ENCODE measurements at places on chromosomes 3 and 15. TPM values are rescaled to one million over a fixed set of nuclear protein-coding genes. Genes with fewer than 3 reads are reported as not detected.

SEC22C gene
- total RNA-seq: 89.5 TPM

SSUH2 gene
- 0.51 TPM for total RNA-seq

CD200R1 gene
- total RNA-seq: not detected

C3orf38 gene
- 14.8 TPM for total RNA-seq

CHRNA7 gene
- 0.38 TPM for total RNA-seq

GABRA5 gene
- total RNA-seq: not detected

IGF2BP2 gene
- total RNA-seq: 26.8 TPM

FOXL2 gene
- total RNA-seq: not detected

HTR3C gene
- not detected for total RNA-seq

DNA sequence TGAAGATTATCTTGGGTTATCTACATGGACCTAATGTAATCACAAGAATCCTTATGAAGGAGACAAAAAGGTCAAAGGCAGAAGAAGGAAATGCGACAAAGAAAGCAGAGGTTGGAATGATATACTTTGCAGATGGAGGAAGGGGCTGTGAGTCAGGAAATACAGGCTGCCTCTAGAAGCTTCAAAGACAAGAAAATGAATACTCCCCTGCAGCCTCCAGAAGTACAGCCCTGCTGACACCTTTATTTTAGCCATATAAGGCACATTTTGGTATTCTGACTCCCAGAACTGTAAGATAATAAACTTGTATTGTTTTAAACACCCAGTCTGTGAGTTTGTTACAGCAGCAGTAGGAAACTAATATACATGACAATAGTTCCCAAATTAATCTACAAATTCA, 58.6 kb downstream of the SIDT1 start:
- DNase-seq: no peak

GRCh38 chr3:79661896-79662295, 105.9 kb downstream of the ROBO1 start:
- DNase-seq: no peak

GRCh38 chr15:59283717-59284391, 77.2 kb downstream of the LDHAL6B start:
- DNase-seq: no peak

DNA sequence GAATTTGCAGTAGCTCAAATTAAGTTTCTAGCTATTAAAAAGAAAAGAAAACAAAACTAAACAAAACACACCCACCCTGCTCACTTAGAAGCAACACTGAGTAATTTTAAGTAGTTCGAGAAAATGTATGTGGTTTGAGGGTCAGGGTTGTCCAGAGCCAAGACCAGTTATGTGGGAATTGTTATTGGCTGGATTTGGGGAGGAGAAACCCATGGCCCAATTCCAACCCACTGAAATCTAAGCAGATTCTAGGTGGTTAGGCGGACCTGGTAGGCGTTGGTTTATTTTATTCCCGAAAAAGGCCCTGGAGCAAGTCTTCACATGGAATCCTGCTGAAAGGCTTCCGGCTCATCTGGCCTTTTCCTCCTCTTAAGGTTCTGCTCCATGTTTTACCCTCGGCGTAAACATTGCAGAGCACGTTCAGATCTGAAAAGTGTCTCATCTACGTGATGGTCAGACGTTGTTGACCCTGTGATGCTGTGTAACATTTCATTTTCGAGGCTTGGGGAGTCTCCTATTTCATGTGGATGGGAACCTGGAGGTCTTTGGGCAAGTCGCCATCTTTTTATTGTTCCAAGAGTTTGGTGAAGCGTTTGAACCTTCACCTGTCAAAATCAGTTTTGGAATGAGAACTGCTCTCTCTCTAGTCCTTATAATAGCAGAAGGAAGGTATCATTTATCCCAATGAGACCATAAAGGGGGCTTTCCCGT, 64.0 kb downstream of the FLNB start:
- no peak for DNase-seq

GRCh38 chr15:60120100-60120499, 116.0 kb downstream of the FOXB1 start:
- no peak for DNase-seq

GRCh38 chr3:34248352-34248751, 449.9 kb downstream of the PDCD6IP start:
- DNase-seq: no peak

DNA sequence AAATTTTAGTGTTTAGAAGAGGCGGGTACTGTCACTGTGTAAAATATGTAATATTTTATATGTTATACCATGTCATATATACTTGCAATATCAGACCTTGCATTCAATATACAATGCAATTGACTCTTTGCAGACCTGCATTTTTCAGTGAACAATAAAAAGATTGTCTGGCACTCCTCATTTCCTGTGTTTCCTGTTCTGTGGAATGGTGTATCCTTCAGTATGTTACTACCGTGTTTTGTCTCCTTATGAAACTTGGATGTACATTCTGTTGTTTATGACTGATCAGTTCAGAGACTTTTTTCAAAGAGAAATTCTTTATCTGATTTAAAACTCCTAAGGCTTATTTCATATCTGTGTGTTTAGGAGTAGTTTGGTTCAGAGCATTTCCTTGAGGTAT, 31.5 kb downstream of the APH1B start:
- DNase-seq: peak; percentile 74

DNA sequence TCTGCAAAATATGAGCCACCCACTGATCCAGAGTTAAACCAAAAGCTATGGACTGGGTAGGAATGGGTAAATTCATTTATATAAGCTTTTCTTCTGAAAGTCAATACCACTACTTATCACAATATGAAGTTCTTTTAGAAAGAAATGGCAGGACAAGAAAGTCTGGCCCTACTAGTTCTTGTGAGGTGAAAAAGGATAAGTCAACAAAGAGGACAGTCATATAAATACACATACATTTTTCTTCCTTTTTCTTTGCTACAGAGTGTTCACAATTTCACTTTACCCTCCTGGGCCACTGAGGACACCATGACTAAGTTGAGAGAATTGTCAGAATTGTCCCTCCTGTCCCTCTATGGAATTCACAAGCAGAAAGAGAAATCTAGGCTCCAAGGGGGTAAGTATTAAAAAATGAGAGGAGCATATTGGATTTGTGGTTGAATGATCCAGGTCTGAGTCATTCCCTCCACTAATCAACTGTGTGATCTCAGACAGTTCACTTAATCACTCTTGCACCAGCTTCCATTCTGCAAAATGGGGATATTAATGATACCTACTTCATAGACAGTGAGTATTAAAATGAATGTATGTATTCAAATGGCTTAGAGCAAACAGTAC, 27.6 kb downstream of the ACP3 start:
- no peak for DNase-seq

DNA sequence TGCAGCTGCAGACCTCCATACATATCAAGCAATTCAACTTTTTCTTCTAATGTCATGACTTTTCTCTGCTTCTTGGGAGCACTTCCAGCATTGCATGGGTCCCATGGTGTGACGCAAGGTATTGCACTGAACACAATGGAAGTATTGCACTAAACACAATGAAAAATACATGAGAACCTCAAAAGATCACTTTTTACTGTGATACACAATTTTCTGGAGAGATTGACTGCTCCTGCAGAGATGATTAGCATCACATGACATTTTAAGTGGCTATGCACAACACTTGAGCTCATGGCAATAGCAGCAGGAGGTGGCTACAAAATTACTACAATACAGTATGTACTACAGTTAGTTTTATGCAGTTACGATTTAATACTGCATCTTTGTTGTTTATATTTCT, 113.5 kb upstream of the BHLHE40 start:
- no peak for DNase-seq

GRCh38 chr15:39132070-39132469, 448.8 kb upstream of the THBS1 start:
- no peak for DNase-seq

DNA sequence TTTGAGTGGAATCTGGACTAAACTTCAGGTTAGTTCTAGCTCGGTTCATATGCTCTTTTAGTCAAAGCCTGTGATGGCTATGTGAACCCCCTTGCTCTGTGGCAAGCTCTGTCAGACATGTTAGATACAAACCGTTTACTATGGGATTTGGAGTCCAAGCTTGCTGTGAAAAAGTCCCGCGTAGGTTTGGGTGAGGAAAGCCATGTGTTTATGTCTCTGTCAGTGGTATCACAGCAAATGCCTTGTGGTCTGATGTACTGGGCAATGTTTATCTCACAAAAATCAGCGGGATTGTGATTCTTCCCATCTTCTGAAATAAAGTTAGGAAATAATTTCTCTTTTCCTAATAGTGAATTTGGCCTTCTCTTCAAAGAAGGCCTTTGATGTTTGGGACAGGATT, 5.0 kb downstream of the BOC start:
- no peak for DNase-seq

DNA sequence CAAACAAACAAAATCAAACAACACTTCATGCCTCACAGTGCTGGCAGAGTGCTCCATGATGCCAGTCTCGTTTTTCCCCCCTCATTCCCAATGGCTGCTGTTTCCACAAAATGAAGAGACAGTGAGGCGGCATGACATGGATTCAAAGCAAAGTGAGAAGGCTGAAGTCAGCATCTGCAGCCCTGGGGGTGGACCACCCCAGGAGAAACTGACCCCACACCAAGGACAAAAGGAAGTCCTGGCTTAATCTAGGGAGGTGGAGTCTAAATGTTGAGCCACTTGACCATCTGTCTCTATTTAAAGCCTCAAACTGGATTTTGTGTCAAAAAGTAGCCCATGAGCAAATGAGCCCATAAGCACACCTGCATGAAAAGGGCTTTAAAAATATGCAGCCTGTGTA, 151.2 kb upstream of the RORA start:
- DNase-seq: no peak

GRCh38 chr3:10344147-10344943, 23.4 kb upstream of the SEC13 start:
- DNase-seq: peak; percentile 16

DNA sequence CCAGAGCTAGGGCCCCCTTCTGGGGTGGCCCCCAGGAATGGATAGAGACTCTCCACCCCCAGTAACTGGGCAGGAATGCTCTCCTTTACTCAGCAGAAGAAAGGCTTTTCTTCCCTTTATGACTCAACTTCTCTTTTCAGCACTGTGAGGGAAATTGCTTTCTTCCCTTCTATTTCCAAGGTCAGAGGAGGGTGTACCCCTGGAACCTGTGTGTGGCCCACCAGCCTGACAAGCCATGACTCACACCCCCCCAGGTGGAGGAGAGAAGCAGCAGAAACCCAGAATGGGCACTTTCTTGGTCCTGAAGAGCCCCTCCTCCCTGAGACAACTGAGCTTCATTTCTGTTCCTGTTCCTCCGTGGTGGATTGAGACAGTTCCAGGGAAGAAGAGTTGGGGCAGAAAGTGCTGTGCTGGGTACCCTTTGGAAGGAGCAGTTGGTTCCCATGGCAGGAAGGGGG, 2.7 kb upstream of the ANKRD63 start:
- DNase-seq: no peak

DNA sequence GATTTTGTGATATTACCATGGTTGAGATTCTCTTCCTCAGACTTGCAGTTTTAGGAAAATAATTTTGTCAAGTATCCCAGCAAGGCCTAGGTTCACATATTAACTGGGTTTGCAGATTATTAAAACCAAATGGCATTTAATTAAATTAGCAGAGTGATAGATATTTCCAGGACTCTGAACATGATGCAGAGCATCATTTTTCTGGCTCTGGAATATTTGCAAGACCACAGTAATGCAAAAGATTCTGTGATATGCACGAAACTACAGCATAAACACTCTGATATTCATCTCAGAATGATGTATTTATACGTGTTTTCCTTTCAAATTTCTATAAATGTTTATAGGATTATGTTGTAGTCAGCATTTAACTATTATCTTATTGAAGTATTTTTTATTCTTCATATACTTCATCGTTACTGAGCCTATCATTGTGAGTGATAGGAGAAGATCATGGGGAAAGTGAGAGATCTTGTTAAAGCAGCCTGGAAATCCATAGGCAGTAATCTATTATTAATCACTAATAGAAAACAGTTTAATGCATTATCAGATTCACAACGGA, 1245.6 kb downstream of the OTOL1 start:
- no peak for DNase-seq

- DNase-seq: no peak
These were observed 133.4 kb upstream of the BHLHE40 start for GRCh38 chr3:4845882-4846281.

GRCh38 chr3:52313774-52314188, 2.3 kb upstream of the DNAH1 start:
- DNase-seq: no peak

DNA sequence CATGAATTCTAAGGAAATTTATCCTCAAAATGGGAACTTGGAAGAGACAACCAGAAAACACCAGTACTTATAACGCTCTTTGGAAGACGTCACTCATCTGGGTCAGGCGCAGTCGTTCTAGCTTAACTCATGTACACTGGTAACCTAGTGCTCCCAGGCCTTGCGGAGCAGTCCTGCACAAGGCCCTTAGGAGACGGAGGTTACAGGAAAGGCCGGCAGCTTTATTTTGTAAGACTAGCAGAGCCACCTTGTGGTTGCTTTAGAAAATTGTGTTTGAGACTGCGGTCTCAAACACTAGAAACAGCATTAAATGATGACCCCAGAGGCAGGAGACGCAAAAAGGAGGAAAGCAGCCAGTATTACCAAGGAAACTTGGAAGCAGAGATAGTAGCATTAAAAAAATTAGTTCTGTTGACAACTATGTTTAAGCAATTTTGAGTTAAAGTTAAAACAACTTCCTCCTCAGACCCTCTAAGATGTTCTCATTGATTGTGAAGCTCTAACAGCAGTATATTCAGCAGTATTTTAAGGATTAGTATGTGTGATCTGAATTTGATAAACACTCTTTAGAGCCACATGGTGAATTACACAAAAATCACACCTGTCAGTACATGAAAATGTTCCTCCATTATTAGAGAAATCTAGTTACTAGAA, 141.9 kb upstream of the C2CD4B start:
- DNase-seq: peak; percentile 31

GRCh38 chr3:13223574-13224237, 150.5 kb upstream of the IQSEC1 start:
- peak; percentile 46 for DNase-seq

DNA sequence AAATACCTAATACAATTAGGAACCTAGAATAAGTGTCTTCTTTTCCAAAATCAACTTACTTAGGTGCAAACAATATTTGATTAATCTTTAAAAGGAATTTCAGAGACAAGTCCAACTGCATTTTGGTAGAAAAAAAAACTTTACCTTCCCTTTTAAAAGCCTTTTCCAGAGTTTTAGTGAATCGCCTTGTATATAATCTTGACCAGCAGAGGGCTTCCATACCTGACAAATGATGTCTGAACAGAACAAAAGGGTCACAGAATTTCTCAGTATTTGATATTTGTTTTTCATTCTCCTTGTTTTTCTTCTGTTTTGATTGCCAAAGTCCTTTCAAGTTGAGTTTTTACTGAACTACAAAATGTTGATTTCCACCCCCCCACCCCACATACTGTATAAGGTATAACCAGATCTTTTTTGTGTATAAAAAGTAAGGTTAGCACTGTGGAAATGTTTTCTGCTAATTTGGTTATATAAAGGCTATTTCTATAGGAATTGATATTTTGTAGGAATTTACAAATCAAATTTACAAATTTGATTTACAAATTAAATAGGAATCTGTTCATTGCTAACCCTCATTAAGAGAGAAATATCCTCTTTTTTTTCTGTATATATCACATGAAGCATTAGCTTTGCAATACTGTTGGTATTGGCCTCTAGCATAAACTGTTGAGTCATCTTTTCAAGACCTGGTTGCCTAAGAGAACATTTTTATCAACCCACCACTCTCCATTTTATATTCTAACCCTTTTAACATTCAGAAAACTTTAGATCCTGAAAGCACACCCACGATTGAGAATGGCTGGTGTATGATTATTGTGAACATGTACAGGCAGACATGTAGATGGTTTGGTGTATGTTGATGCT, 464.1 kb upstream of the RARB start:
- DNase-seq: no peak

Measured in dermis microvascular lymphatic vessel endothelial cell (primary cell).